Trophoblast cell (in vitro differentiated cells and primary cell): ENCODE measurements at places on chromosomes 7 and 10.

DNA sequence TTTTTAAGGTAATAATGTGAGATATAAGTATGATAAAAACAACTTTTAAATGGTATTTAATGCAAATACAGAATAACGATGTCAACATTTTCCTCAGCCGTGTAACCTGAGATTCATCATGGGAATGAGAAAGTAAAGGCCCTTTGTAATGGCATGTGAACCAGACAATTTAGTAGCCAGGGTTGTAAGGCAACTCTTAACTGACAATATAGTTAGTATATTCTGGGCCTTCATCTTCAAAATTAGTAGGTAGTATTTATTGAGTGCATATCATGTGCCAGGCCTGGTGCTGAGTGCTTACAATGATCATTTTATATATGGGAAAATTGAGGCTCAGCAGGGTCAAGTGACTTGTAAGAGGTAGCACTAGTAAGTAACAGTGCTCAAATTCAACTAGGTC lies 10.6 kb downstream of the LSM8 start:
- DNase-seq = no peak

GRCh38 chr10:77707570-77707969 lies 70.0 kb upstream of the KCNMA1 start:
- DNase-seq = no peak

- no peak for DNase-seq
Observed at GRCh38 chr10:9992661-9993060, 1025.0 kb upstream of the CELF2 start.

DNA sequence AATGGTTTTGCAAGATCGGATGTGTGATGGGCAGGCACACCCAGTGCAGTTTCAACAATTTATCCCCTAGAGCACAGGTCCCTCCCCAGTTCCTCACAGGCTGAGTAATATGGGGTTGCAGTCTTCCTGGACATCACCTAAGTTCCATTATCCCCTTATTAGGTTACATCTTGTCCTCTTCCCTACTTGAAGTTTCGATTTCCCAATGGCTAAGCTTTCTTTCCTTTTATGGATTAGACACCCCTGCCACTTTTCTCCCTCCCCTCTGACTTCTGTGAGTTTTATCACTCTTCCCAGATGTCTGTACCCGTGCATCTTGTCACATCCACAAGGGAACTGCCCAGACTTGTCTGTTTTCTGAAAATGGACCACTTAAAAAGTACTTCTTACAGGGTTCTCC lies 2.4 kb upstream of the NIPSNAP2 start:
- DNase-seq = no peak

DNA sequence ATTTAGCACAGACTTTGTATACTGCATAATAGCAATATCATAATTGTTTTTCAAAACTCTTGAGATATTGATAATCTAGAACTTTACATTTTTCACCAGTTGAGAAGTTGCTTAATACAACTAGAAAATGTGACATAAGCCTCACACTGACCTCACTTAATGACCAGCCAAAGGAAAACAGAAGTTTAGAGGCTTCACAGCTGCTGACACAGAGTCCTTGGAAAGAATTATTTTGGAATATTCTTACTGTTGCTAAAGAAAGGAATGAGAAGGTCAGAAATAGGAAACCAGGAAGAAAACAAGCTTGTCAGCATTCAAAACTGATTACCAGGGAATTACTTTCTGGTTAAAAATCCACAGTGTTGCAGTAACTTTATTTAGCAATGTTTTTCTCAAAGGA lies 35.5 kb upstream of the WASL start:
- peak; percentile 57 for DNase-seq

DNA sequence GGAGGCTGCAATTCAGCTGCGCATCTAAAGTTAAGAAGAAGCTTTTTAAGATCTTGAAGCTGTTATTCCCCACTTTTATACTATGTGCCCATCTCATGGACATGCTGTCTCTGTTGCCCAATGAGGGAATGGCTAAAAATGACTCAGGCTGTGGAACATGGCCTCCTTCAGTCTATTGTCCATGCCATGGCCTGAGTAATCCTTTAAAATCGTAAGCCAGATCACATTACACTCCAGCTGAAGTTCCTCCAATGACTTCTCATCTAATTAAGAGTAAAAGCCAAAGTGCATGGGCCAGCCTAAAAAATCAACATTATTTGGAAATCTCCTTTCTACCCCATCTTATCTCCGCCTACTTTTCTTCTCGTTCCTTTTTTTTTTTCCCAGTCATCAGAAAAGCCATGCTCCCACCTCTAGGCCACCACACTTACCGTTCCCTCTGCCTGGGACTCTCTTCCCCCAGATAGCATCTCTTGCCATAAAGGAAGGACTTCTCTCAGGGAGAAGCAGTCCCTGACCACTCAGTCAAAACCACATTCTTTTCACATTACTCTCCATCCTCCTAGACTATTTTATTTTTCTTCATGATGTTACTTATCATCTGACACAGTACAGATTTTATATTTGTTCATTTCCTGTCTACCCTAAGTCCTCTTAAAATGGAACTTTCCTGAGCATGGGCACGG lies 337.4 kb downstream of the PRPF18 start:
- DNase-seq = peak; percentile 69

DNA sequence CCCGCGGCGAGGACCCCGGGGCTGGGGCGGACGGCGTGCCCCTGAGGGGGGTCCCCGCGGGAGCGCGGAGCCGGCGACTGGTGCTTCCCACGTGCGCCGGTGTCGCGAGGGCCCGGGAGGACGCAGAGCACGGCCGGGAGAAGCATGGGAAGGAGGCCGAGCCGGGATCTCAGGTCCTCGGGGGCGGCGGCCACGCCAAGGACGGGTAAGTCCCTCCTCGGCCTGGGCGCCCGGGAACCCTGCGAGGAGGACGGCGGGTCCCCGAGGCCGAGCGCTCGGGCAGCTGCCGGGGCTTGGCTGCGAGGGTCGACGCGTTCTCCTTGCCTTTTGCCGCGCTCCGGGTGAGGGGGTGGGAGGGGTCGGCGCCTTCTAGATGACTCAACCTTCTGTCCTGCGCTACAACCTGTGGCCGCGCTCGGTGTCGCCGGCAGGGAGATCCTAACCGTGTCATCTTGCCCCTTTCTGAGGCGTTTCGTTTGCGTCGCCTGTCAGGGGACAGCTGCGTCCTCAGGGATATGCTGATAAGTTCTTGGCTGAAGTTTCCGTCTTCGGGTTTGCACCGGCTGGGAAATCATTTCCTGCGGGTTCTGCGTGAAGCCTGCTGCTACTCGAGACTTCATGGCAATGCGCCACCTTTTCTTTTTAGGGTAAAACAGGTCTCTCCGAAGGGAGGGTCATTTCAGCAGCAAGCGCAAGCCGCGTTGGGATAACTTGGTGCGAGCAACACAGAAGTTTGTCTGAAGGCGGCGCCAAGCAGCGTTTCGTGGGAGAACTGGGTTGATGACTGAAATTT lies 529 bp downstream of the TASOR2 start:
- peak; percentile 78 for DNase-seq

DNA sequence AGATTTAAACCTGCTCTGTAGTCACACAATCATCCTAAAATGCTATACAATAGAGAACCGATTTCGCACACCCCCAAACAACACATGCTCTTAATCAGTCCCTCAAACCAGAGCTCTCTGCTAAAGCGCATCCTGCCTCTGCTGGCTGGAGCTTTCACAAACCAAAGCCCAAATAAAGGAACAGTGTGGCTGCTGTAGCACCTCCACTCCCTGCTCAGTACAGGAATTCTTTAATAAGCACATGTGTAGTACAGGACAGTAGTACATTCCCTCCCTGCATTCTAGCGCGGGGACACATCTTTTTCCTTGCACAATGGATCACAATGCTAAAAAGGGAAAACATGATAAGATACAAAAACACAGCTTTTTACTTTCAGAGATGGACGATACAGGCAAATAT lies 684.6 kb downstream of the MAGI2 start:
- no peak for DNase-seq

GRCh38 chr7:28433699-28434219 lies 21.4 kb downstream of the CREB5 start:
- DNase-seq = no peak

DNA sequence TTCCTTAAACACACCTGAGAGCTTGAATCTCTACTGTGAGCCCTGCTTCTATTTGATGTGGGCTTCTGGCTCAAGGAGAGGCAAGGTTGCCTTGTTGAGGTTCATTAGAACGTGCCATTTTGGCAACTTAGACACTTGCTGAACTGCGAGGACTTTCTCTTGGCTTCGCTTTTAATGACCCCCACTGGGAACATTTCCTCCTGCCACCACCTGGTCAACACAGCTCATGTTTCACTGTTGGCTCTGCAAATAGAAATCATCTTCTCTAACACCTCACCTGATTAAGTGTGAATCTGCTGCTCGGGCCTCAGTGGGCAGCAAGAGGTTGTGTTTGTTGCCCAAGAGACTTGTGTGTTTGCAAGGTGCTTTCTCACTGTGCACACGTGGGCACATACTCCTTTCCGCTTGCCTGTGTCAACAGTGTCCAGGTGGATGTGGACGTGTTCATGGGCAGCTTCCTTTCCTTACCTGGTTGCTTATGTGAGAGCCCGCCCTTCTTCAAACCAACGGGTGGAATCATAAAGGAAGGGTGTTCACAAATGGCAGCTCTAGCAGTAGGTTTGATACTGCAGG lies 147.0 kb downstream of the NRP1 start:
- no peak for DNase-seq

- DNase-seq = no peak
Observed at GRCh38 chr10:110481919-110482318, 15.8 kb upstream of the DUSP5 start.

DNA sequence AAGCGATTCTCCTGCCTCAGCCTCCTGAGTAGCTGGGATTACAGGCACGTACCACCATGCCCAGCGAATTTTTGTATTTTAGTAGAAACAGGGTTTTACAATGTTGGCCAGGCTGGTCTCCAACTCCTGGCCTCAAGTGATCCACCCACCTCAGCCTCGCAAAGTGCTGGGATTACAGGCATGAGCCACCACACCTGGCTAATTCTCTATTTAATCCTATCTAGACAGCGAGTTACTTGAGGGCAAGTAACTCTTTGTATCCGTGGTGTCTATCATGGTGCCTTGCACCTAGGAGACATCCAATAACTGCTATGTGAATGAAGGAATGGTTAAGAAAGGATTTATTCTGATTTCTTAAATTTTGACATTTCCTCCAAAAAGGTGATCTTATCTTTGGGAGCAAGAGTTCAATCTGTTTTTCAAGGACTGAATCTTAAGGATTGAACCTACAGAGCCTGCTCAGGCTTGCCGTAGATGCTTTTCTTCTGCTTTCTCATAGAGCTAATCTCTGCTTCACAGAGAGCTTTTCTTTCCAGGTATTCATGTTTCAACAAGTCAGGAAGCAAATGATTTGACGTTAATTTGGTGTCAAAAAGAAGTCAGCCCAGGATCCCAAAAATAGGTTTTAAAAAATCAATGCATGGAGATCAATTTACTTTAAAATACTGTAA lies 101.6 kb downstream of the CUL2 start:
- DNase-seq = no peak

GRCh38 chr10:34088208-34088794 lies 726.8 kb downstream of the PARD3 start:
- no peak for DNase-seq

- DNase-seq = peak; percentile 68
Observed at GRCh38 chr10:34655286-34656170, 159.6 kb downstream of the PARD3 start.
